ENCODE measurements at places on chromosomes 2 and 18.

DNA sequence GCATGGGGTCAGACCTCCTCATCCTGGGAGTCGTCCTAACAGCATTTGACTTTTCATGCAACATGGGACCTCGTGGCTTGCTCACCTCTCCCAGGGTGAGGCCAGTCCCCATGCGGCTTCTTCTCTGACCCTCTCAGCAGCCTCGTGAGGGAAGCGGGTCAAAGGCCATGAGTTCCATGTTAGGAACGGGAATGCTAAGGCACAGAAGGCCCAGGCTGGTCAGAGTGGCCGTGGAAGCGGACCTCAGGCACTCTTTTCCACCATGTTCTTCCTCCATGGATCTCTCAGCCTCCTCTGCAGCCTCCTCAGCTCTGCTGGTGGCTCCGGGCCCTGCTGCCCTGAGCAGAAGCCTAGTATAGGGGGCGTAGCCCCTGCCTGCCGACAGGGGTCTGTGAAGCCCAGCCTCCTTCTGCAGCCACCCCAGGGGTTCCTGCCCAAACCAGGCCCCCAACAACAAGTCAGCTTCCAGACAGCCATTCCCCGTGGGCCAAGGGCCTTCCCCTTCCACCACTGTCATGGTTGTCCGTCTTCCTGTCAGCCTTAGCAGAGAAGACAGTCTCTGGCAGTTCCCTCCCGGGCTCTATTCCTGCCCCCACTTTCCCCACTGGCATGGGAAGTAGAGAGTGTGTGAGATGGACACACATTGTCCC lies 60.0 kb upstream of the OTOF start:
- peak; percentile 59 for DNase-seq

- no peak for DNase-seq
These were observed 640.2 kb upstream of the SLC39A10 start for GRCh38 chr2:195016841-195017240.

DNA sequence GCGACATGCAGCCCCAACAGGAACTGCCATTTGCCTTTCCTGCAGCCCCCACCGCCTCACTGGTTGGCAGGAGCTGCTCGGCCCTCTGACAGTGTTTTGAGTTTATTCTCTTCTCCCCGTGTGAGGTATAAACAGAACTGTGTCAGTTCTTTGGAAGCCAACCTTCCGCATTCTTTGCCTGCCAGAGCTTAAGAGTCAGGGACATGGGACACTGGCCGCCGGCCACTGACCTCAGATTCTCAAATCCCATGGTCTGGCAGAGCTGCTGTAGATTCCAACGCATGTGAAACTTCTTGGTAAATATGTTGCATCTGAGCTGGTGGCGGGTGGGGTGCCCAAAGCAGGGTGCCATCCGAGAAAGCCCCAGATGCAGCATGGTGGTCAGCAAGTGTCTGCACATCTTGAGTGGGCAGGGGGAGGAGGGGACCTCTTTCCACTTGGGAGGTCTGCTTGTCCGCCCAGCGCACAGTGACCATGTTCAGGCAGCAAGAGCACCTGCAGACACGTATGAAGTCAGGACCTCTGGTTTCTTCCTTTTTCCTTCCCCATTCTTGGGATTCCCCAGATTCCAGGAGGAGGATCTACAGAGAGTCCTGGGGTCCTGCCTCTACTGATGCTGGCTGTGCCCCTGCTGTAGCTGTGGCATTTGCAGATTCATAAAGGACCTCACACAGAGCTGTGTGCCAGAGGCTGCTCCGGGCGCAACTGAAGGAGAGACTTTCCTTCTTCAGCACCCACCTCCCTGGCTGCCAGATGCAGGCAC lies 23.8 kb downstream of the ASB18 start:
- peak; percentile 73 for DNase-seq

DNA sequence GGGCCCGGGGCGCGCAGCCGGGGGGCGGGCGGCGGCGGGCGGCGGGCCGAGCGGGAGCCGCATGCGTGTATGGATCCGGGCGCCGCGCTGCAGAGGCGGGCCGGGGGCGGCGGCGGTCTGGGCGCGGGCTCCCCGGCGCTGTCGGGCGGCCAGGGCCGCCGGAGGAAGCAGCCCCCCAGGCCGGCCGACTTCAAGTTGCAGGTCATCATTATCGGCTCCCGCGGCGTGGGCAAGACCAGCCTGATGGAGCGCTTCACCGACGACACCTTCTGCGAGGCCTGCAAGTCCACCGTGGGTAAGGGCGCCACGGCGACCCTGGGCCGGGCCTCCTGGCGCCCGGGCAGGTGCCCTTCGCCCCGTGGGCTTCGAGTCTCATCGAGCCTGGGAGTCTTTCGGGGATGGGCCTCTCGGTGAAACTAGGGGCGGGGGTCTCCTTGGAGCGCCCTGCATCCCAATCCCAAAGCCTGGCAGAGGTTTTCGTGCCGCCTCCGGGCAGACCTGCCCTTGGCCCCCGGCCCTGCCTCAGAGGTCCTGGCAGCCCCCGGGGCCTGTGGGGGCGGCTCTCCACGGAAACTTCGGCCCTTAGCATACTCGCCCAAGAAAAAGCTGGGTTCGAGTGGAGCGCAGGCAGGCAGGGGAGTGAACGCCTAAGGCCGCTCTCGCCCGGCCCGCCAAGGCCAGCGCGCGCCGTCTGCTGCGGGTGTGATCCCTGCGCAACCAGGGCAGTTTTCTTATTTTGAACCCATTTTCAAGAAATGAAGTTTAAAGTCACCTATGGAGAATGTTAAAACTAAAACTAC lies 622 bp downstream of the RAB12 start:
- no peak for DNase-seq

GRCh38 chr2:2061091-2061696 lies 269.9 kb downstream of the MYT1L start:
- no peak for DNase-seq

DNA sequence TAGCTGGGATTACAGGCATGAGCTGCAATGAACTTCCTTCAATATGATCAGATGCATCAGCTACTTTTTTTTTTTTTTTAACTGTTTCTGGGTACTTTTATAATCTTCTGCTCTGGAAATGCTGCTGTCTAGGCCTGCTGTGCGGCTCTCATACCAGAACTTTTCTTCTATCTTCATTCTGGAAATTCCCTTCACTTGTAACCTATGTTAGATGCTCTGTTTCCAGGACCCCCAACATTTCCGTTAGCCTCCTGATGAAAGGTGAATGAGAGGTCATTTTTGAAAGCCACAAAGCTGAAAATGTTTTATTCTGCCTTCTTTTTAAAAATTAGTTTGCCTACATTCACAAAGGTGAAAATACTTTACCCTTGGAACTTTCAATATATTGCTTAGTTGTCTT lies 8.6 kb downstream of the AGFG1 start:
- DNase-seq = no peak

DNA sequence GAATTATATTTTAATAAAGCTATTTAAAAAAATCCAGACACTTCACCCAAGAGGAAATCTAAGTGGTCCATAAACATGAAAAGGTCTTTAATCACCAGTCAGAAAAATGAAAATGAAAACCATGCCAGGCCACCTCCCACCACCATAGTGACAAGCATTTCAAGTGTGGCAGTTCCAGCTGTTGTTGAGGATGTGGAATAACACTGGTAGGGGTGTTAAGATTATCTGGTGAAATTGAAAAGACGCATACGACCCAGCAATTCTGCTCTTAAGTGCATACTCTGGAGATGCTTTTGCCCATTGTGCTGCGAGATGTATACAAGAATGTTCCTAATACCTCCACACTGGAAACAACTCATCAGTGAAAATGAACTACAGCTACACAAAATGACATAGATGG lies 82.2 kb downstream of the MSH2 start:
- no peak for DNase-seq

DNA sequence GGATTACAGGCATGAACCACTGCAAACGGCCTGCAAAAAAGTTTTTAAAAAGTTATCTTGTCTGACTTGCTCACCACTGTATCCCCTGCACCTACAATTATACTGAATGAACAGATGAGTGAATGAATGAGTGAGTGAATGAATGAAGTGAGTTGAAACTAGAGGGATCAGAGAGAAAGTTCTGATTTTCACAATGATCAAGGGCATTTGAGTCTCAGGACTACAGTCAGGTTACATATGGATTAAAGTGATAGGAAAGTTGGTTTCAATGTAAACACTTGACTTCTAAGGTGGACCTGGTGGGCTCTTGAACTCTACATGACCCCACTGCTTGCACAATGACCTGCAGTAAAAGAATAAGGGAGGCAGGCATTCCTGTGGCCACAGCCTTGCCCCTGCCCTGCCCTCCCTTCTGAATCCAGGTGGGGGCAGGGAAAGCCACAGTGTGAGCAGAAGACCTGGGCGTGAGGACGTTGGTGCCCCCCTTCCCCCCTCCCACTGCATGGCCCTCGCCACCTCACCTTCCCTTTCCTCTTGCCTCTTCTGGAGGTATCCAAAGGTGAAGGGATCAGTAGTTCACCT lies 10.7 kb downstream of the C2orf80 start:
- no peak for DNase-seq

DNA sequence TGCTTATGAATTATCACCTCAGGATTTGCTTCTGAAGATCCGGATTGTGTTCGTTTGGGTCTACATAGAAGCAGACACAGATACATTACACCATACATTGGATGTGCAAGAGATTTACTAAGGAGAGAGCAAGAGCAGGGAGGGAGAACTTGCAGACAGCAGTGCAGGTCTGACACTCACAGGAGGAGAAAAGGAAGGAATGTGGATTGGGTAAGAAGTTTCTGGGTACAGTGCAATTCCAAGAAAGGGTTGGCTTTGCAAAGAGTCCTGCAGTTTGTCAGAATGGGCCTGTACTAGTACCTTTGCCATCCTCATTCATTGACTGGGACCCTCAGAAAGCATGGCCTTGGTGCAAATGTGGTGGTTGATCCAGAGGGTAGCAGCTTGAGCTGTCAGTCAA lies 4.8 kb upstream of the THOC1 start:
- no peak for DNase-seq

DNA sequence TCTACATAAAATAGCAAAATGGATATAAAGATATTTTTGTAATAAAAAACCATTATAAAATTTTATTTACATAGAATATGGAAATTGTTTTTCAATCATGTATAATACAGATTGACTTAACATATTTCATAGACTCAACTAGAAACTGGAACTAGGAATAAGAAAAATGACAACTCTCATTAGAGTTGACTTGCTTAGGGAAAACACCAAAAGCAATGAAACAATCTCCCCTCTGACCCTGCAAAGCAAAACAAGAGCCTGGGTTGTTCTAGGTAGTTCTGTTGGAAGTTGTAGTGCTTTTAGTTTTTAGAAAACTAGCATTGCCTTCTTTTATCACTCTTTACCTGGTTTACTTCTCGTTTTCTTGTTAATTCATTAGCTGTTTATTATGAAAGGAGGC lies 32.2 kb upstream of the MTIF2 start:
- DNase-seq = no peak

GRCh38 chr2:235669269-235669831 lies 175.5 kb downstream of the AGAP1 start:
- DNase-seq = peak; percentile 45

GRCh38 chr2:59744436-59744835 lies 809.0 kb downstream of the BCL11A start:
- no peak for DNase-seq
